Activated T-cell treated with anti-CD3 and anti-CD28 coated beads, Interleukin-2, amount 50 U/mL, for 24 hours (primary cell): ENCODE measurements at places on chromosomes 13 and 19.

- peak overlapping the region; percentile 100 for H3K27ac ChIP-seq
- no peak for DNase-seq
- H3K4me1 ChIP-seq: peaks cover 97% of the 10 kb centered on the region
- H3K36me3 ChIP-seq: peaks cover 64% of the 10 kb centered on the region
- H3K27me3 ChIP-seq: no peaks in the 10 kb centered on the region
Observed at GRCh38 chr13:45333977-45334922, 6.7 kb downstream of the TPT1 start.

DNA sequence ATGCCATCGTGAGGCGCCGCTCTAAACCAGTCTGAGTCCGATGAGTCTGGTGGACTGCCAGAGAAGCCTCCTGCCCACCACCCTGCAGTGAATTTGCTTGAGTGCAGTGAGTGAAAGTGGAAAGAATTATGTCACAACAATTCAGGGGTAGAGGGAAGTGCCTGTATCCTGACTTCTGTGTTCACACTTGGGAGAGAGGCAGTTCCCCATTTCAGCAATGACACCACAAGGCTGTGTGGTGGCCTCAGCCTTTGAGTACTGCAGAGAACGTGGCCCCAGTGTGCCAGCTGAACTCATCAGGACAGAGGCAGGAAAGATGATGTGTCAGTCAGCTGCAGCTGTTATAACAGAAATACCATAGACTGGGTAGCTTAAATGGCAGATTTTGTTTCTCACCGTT, 155.6 kb downstream of the COG6 start:
- H3K4me1 ChIP-seq: no peaks in the 10 kb centered on the region
- no peak overlapping the region for H3K4me3 ChIP-seq
- no peaks in the 10 kb centered on the region for H3K36me3 ChIP-seq
- no peak overlapping the region for H3K27ac ChIP-seq

GRCh38 chr13:109372666-109373065, 413.7 kb downstream of the IRS2 start:
- H3K27me3 ChIP-seq: peaks cover 10% of the 10 kb centered on the region
- no peaks in the 10 kb centered on the region for H3K36me3 ChIP-seq
- no peak for DNase-seq

DNA sequence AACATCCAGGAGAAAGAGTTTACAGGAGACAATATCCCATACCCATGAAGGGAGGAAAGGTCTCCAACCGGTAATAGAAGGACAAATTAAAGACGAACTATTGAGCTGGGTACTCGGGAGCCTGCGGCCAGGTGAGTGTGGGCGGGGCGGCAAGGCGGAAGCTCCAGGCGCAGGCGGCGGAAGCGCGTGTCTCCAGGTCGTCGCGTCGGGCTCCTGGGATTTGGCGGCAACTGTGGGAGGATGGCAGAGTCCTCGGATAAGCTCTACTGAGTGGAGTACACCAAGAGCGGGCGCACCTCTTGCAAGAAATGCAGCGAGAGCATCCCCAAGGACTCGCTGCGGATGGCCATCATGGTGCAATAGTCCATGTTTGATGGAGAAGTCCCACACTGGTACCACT, 21.6 kb upstream of the ANKRD10 start:
- H3K27ac ChIP-seq: no peak overlapping the region
- peaks cover 27% of the 10 kb centered on the region for H3K4me1 ChIP-seq
- peaks cover 40% of the 10 kb centered on the region for H3K27me3 ChIP-seq
- H3K36me3 ChIP-seq: peaks cover 19% of the 10 kb centered on the region

DNA sequence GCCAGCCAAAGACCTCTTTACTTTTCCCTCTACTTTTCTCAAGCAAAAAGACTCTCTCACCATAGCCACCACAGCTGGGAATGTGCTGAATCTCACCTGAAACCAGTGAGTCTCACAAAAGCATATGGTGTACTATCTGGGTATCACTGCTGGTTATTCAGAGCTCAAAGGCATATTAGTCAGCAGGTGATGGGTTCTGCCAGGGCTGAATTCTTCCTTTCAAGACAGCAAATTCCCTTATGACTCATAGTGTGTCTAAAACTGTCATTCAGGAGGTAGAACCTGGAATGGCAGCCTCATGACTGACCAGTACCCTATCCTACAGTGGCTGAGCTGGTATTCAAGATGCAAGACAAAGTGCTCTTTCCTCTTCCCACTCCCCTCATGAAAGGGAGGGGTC, 2859.1 kb downstream of the PCDH9 start:
- H3K4me3 ChIP-seq: no peak overlapping the region
- H3K36me3 ChIP-seq: no peaks in the 10 kb centered on the region
- no peaks in the 10 kb centered on the region for H3K27me3 ChIP-seq

GRCh38 chr19:56133858-56134653, 7.0 kb upstream of the ZNF444 start:
- no peak for DNase-seq
- H3K27me3 ChIP-seq: no peaks in the 10 kb centered on the region
- H3K4me1 ChIP-seq: peaks cover 1% of the 10 kb centered on the region
- H3K4me3 ChIP-seq: no peak overlapping the region
- H3K27ac ChIP-seq: no peak overlapping the region
- H3K36me3 ChIP-seq: no peaks in the 10 kb centered on the region

DNA sequence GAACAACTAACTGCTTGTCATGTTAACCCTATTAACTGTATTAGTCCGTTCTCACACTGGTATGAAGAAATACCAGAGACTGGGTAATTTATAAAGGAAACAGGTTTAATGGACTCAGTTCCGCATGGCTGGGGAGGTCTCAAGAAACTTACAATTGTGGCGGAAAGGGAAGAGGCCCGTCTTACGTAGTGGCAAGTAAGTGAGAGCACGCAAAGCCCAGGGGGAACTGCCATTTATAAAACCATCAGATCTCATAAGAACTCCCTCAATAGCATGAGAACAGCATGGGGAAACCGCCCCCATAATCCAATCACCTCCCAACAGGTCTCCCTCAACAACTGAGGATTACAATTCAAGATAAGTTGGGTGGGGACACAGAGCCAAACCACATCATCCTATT, 34.7 kb downstream of the PHF11 start:
- peaks cover 83% of the 10 kb centered on the region for H3K36me3 ChIP-seq
- no peak for DNase-seq
- H3K27ac ChIP-seq: peak overlapping the region; percentile 52
- peaks cover 21% of the 10 kb centered on the region for H3K4me1 ChIP-seq
- H3K4me3 ChIP-seq: no peak overlapping the region

GRCh38 chr13:113890774-113891480, 27.1 kb upstream of the GAS6 start:
- H3K4me3 ChIP-seq: no peak overlapping the region
- DNase-seq: no peak
- H3K36me3 ChIP-seq: no peaks in the 10 kb centered on the region
- peaks cover 13% of the 10 kb centered on the region for H3K27me3 ChIP-seq
- no peaks in the 10 kb centered on the region for H3K4me1 ChIP-seq
- H3K27ac ChIP-seq: no peak overlapping the region

- H3K4me3 ChIP-seq: no peak overlapping the region
- H3K4me1 ChIP-seq: peaks cover 26% of the 10 kb centered on the region
- no peak for DNase-seq
- H3K36me3 ChIP-seq: peaks cover 27% of the 10 kb centered on the region
- no peak overlapping the region for H3K27ac ChIP-seq
Observed at GRCh38 chr13:98937911-98938381, 39.9 kb downstream of the DOCK9 start.

- no peaks in the 10 kb centered on the region for H3K36me3 ChIP-seq
- H3K4me1 ChIP-seq: peaks cover 6% of the 10 kb centered on the region
- no peak for DNase-seq
- no peak overlapping the region for H3K4me3 ChIP-seq
- no peak overlapping the region for H3K27ac ChIP-seq
- no peaks in the 10 kb centered on the region for H3K27me3 ChIP-seq
Observed at GRCh38 chr19:2569596-2570465, 93.9 kb downstream of the GADD45B start.
